Naive B cell (primary cell): ENCODE measurements at places on chromosomes 16 and 17. TPM values are rescaled to one million over a fixed set of nuclear protein-coding genes. Genes with fewer than 3 reads are reported as not detected.

GRCh38 chr16:705431-706188 is at the start of gene FBXL16:
Gene FBXL16 (minus strand): TSS chr16:705801. CDS start chr16:697405, 8,396 bp downstream.
- no peak for DNase-seq

- DNase-seq = no peak
These were observed 19.3 kb upstream of the SOX9 start for GRCh38 chr17:72101526-72101925.

- DNase-seq = no peak
These were observed 652 bp downstream of the RPS15A start for GRCh38 chr16:18789515-18789849.

KRTAP1-1 gene
- not detected for polyA plus RNA-seq

ADAD2 gene
- 0.17 TPM for polyA plus RNA-seq

NPIPA7 gene
- not detected for polyA plus RNA-seq

KRTAP9-8 gene
- not detected for polyA plus RNA-seq

DCTN5 gene
- 30.5 TPM for polyA plus RNA-seq

ARRB2 gene
- 14.6 TPM for polyA plus RNA-seq

ITGAD gene
- polyA plus RNA-seq = not detected
